ENCODE measurements at places on chromosomes 7 and 10. TPM values are rescaled to one million over a fixed set of nuclear protein-coding genes. Genes with fewer than 3 reads are reported as not detected.

NKX1-2 gene
- 0.59 TPM for total RNA-seq

ADCY1 gene
- 51.9 TPM for total RNA-seq

GHRHR gene
- not detected for total RNA-seq

MMRN2 gene
- total RNA-seq = 5.4 TPM

FAM24B gene
- 15.9 TPM for total RNA-seq

DYNC1I1 gene
- total RNA-seq = 11.0 TPM

MEIG1 gene
- total RNA-seq = not detected

SYT15B gene
- total RNA-seq = not detected

VPS37D gene
- total RNA-seq = 17.2 TPM

PLAC9 gene
- not detected for total RNA-seq

PTF1A gene
- total RNA-seq = not detected

AP4M1 gene
- total RNA-seq = 25.9 TPM

LIPM gene
- not detected for total RNA-seq

ITIH2 gene
- total RNA-seq = not detected

EZH2 gene
- total RNA-seq = 314 TPM

MCU gene
- 15.2 TPM for total RNA-seq

LBX1 gene
- total RNA-seq = not detected

ZNF777 gene
- 18.0 TPM for total RNA-seq

TTYH3 gene
- total RNA-seq = 324 TPM

PRSS37 gene
- not detected for total RNA-seq

ENKUR gene
- total RNA-seq = not detected

TMEM254 gene
- total RNA-seq = 13.5 TPM

HMX2 gene
- not detected for total RNA-seq

FAM53B gene
- total RNA-seq = 30.5 TPM
